ENCODE measurements at places on chromosomes 11 and 22. TPM values are rescaled to one million over a fixed set of nuclear protein-coding genes. Genes with fewer than 3 reads are reported as not detected.

CCDC89 gene
- 7.9 TPM for total RNA-seq

NF2 gene
- 59.8 TPM for total RNA-seq

MEI1 gene
- not detected for total RNA-seq

MAJIN gene
- not detected for total RNA-seq

SCGB1A1 gene
- total RNA-seq, result not detected

LIF gene
- total RNA-seq, result 6.2 TPM

BEST1 gene
- 3.4 TPM for total RNA-seq

VWA5A gene
- total RNA-seq, result 20.5 TPM

IL17REL gene
- not detected for total RNA-seq

SLC29A2 gene
- 0.36 TPM for total RNA-seq

OR52B6 gene
- not detected for total RNA-seq

MRPL21 gene
- total RNA-seq, result 62.9 TPM

IGLL1 gene
- total RNA-seq, result not detected

CD6 gene
- total RNA-seq, result not detected

SWAP70 gene
- total RNA-seq, result 53.2 TPM

SYCE3 gene
- not detected for total RNA-seq

RASGRP2 gene
- total RNA-seq, result not detected

ADAMTS15 gene
- 8.6 TPM for total RNA-seq

LDHAL6A gene
- total RNA-seq, result not detected

MFRP gene
- total RNA-seq, result 0.08 TPM

GSTP1 gene
- 172 TPM for total RNA-seq

Measured in fibroblast of the aortic adventitia (primary cell).